ENCODE measurements at places on chromosomes 16 and 17. TPM values are rescaled to one million over a fixed set of nuclear protein-coding genes. Genes with fewer than 3 reads are reported as not detected.

Gene MRPL45
- total RNA-seq: 38.6 TPM

Gene MT4
- not detected for total RNA-seq

Gene PERCC1
- not detected for total RNA-seq

Gene PRSS22
- total RNA-seq: 1.3 TPM

Gene KRTAP4-11
- not detected for total RNA-seq

Gene PPP1R1B
- total RNA-seq: 0.88 TPM

Gene MYH13
- total RNA-seq: not detected

Gene CDC42EP4
- total RNA-seq: 18.7 TPM

Gene TNFRSF13B
- not detected for total RNA-seq

Gene ZNF629
- 15.9 TPM for total RNA-seq
